ENCODE measurements at places on chromosomes 1 and 21.

DNA sequence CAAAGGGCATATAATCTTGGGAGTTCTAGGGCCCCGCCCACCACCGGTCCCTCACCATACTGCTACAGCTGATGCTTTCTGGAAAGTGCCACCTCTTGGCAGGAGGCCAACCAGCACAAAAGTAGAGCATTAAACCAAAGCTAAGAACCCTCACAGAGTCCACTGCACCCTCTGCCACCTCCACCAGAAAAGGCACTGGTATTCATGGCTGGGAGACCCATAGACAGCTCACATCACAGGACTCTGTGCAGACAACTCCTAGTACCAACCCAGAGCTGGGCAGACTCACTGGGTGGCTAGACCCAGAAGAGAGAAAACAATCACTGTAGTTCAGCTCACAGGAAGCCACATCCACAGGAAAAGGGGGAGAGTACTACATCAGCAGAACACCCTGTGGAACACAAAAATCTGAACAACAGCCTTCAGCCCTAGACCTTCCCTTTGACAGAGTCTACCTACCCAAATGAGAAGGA, 10.8 kb downstream of the THEM4 start:
- DNase-seq, result peak; percentile 39

DNA sequence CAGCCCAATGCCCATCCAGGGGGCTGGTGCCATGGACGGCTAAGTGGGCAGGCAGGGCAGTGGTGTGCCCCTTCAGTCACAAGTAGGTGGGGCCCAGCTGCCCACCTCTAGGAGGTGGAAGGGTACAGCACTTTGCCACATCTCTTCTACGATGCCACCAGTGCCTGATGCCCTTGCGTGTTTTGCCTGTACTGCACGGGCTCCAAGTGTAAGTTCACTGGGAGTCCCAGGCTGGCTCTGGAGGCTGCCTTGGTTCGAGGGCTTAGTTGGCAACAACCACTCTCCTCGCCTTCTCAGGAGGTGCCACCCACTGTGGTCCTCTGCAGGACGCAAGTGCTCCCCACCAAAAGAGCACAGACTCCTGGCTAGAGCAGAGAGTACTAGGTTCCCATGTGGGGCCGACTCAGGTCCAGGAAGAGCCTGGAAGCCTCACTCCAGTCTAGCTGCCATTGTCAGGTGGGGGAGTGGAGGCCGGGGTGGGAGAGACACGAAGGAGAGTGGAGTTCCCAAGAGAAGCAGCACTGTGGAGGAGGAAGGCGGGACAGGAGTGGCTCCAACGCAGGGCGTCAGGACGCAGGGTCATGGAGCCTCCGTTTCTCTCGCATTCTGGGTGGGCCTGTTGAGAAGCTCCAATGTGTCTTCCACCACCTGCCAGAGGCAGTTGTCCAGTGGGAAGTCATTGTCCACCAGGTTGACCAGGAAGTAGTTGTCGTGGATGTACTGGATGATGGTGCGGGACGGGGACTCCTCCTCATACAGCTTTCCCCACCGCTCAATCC, 15.5 kb downstream of the MTHFR start:
- no peak for DNase-seq

- DNase-seq, result no peak
These were observed 16.4 kb upstream of the OSBPL9 start for GRCh38 chr1:51600529-51600928.

DNA sequence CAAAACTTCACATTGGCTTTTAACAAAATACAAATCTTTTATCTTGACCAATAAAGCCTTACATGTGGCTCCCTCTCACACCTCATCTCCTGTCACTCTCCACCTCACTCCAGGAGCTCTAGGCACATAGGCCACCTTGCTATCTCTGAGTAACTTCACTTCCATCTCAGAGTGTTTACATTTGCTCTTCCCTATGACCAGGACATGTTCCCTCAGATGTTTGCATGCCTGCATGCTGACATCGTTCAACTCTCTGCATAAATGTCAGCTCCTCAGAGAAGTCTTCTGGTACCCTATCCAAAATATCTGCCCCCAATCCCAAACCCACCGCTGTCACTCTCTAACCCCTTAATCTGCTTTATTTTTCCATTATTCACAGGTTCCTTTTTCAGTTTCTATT, 110.9 kb downstream of the TOMM20 start:
- DNase-seq, result no peak

- no peak for DNase-seq
These were observed 14.7 kb downstream of the TMEM81 start for GRCh38 chr1:205069371-205070125.

DNA sequence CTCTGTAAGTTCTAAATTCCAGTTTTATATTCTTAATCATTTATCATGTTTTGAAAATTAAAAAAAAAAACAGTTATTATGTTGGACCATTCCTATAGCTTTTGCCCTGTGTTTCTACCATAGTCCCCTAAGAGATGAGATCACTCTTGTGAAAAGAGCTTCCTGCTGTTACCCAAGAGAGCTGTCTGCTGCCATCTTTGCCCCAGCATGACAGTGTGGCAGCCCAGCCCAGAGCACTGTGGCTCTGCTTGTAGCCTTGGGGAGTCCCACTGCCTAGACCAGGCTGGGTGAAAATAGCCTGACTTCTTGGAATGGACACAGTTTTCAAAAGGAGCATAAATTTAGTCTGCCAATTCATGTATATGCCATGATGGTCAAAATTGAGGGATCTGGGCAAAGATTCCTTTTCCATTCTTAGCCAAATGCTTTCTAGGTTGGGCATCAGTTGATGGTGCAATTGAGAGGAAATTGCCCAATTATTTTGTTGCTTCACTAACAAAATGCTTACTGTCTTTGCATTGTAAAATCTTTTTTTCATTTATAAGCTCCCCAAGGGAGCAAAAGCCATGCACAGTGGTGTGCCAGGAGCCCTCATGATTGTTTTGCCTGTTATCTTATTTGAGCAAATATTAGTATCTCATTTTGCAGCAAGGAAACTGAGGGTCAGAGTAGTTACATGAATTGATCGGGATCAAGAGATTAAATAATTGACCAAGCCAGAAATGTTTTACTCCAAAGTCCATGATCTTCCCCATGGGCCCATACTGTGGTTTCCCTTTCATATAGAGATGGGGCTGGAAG, 72.8 kb downstream of the ETS2 start:
- DNase-seq, result no peak

- DNase-seq, result no peak
These were observed 2.7 kb upstream of the MGST3 start for GRCh38 chr1:165628147-165628822.

DNA sequence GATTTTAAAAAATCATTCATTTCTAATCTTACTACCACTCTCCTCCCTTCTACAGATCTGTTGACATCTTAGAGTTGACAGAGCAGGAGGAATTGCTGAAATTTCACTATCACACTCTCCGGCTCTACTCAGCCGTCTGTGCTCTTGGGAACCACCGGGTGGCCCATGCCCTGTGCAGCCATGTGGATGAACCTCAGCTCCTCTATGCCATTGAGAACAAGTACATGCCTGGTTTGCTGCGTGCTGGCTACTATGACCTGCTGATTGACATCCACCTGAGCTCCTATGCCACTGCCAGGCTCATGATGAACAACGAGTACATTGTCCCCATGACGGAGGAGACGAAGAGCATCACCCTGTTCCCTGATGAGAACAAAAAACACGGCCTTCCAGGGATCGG, 276.7 kb downstream of the ZP4 start:
- DNase-seq, result no peak

GRCh38 chr1:24896596-24897262, 33.3 kb downstream of the RUNX3 start:
- DNase-seq, result no peak

- no peak for DNase-seq
These were observed 108.0 kb downstream of the BRINP2 start for GRCh38 chr1:177278626-177279390.

GRCh38 chr1:36350659-36351226, 27.3 kb upstream of the EVA1B start:
- no peak for DNase-seq

GRCh38 chr1:3051270-3052268, 17.4 kb upstream of the PRDM16 start:
- no peak for DNase-seq

- no peak for DNase-seq
These were observed 1.2 kb downstream of the TMEM234 start for GRCh38 chr1:32220746-32221580.

DNA sequence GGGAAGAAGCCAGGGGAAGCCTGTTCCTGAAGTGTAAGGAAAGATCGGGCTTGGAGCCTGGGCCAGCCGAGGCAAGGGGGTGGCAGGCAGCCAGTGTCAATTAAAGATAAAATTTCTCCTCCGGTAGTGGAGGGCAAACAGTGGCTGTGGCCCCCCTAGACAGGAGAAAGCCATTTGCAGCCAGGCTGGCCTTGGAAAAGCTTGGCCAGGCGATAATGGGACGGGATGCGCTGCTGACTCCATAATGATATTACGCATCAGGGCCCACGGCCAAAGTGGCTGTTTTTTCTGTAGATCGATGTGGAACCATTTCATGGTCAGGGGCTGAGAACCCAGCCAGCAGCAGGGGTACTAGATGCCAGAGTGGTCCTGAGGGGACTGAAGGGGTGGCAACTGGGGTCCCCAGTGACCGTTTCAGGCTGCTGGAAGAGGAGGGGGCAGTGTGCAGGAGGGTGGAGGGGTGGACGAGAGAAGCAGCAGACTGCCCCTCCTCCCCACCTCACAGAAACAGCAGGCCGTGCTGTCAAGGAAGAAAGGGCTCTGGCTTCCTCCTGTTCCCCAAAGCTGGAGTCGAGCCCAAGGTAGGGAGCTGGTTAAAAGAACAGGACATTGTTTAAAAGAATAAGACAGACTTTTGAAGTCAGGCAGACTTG, 25.2 kb downstream of the KCNC4 start:
- no peak for DNase-seq

GRCh38 chr1:162873671-162874666, 13.0 kb upstream of the CCDC190 start:
- no peak for DNase-seq

- DNase-seq, result no peak
These were observed 50.2 kb upstream of the TBX15 start for GRCh38 chr1:119038363-119038762.

DNA sequence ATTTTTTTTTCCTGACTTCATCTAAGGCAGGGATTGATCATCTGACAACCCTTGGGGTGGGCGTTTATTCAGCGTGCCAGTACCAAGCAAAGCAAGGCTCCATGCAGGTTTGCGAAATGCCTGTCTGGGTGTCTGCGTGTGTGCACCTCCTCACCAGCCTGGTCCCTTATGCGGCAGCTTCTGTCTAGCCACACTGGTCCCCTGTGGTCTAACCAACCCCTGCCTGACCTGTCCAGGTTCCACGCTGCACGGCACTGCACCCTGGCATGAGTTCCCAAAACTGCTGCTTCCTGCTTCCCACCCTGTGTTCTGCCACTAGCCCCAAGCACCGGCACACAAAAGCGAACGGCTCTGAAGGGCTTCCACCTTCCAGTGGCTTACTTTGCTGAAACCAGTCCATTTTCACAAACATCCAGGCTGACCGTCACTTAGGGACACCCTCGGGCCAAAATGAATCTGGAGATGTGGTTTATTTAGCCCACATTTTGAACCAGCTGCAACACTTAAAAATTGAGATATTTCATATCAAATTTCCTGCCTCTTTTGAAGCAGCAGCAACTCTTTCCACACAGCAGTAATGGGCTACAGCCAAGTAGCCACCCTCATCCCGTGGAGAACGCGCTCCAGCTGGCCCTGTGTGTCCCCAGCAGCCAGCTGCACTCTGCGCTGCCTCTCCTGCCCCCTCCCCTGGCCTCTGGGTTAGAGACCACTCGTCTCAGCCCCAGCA, 55.7 kb downstream of the HLCS start:
- DNase-seq, result no peak

DNA sequence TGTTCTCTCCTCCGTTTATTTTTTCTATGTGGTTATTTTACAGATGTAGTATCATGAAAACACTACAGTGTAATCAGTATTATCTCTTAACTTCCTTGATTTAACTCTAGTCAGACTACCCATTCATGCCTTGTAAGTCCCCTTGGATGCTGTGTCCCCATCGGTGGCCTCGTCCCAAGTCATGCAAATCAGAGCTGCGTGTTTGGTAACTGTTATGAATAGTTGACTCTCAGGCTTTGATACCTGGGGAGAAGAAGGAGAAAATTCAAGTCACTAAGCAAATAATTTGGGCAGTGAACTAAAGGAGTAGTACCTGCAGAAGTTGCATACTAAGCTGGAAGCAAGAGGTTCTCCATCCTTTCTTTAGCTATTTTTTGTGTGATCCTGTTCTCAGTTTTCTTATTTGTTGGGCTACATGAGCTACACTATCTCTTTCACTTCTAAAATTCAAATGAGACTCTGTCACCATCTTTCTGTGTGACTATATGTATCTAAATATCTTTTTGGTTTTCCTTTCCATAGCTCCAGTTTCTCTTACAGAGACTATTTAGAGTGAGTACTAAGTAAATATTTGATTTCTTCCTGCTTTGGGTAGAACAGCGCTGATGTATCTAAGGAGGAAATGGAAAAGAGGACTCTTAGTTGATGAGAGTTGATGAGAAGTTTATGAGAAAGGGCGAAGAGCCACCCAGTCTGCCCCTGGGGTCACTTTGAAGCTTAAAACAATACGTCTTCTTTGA, 50.9 kb downstream of the VANGL2 start:
- DNase-seq, result no peak

GRCh38 chr1:178639326-178639725, 85.7 kb upstream of the RALGPS2 start:
- no peak for DNase-seq

DNA sequence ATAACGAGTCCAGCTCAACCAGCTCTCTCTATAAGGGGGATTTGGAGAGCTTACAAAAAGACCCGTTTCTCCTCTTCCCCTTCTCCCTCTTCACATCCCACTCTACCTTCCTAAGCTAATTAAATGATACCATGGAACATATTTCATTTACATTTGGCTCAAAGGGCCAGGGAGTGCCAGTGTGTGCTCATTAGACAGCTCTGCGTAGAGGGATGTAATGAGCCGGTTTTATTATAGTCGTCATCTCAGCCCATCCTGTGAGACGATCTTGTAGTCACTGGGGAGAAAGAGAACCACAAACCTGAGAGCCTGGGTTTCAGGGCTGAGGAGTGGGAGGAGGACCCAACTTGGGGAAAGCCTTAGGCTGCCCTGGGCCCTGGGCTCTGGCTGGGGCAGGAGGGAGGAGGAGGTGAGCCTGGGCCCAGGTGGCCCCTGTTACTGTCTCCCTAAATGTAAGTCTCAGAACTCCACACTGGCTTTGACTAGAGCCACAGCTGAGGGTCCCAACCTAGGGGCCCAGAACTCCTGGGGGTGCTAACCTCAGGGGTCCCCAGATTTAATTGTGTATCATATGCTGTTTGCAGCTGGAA, 354.6 kb downstream of the MATN1 start:
- DNase-seq, result no peak
